ENCODE measurements at places on chromosomes 1 and 21. TPM values are rescaled to one million over a fixed set of nuclear protein-coding genes. Genes with fewer than 3 reads are reported as not detected.

PDC gene
- polyA plus RNA-seq = not detected

GFI1 gene
- not detected for polyA plus RNA-seq

FAM177B gene
- not detected for polyA plus RNA-seq

SMIM1 gene
- polyA plus RNA-seq = 5.6 TPM

CDC20 gene
- polyA plus RNA-seq = 134 TPM

MAP1LC3C gene
- 0.37 TPM for polyA plus RNA-seq

OR13G1 gene
- not detected for polyA plus RNA-seq

JAM2 gene
- polyA plus RNA-seq = 11.6 TPM

HYI gene
- 69.2 TPM for polyA plus RNA-seq

TNFRSF18 gene
- 2.0 TPM for polyA plus RNA-seq

RABGGTB gene
- 28.5 TPM for polyA plus RNA-seq

SPATA46 gene
- not detected for polyA plus RNA-seq

SLC2A1 gene
- polyA plus RNA-seq = 127 TPM

BMP8B gene
- polyA plus RNA-seq = 10.3 TPM

CHIA gene
- not detected for polyA plus RNA-seq
